ENCODE measurements at places on chromosomes 1 and 21.

DNA sequence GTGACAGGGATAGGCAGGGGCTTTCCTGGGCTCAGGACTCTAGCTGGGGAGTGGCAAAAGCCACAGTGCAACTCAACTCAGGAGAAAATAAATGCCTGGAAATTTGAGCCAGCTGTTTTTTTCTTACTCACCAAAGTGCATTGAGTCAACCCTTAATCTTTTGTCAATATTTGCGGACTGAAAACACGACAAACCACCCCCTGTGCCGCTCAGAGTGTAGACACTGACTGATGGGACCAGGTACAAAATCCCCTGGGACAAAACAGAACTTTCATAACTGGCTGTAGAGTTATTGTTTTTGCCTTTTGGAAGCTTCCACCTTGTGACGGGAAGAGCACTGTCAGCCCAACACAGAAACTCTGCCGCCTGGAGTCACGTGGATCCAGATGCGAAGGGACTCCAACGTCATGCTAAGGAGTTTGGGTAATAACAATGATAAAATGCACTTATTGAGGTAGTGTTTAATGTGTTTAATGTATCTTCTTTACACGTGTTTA is 164.6 kb downstream of the PLPP3 start:
- DNase-seq: no peak

DNA sequence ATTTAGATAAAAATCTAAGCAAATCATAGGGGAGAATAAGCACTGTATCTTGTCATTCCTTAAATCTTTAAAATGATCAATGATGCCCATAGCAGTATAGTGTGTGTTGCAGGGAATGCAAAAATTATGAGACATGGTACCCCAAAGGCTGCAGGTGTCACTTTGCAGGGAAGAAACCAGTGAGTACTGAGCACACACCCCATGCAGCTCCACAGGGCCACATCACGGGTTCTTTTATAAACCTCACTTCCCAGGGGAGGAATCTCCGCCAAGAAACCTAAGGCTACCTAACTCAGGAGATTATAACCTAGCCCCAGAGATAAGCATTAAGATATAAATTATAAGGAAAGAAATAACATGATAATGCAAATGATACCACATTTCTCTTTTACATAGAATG is 115.6 kb downstream of the APP start:
- no peak for DNase-seq

DNA sequence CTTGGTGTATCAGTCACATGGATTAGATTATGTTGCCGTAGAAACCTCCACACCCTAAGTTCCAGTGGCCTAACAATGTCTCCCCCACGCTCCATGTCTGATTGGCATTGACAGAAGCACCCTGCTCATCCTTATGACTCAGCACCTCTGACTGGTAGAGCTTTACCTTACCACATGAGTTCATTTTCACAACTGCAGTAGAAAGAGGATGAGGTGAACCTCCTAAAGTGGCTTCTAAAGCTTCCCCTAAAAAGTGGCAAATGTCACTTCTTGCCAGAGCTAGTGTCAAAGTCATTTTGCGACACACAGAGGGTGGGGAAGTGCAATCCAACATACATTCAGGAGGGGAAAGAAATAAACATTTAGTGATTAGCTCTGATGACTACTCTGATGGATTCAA is 30.6 kb upstream of the LYPD8 start:
- no peak for DNase-seq

- DNase-seq: no peak
These were observed 21.8 kb upstream of the PLEKHO1 start for GRCh38 chr1:150127868-150128267.

DNA sequence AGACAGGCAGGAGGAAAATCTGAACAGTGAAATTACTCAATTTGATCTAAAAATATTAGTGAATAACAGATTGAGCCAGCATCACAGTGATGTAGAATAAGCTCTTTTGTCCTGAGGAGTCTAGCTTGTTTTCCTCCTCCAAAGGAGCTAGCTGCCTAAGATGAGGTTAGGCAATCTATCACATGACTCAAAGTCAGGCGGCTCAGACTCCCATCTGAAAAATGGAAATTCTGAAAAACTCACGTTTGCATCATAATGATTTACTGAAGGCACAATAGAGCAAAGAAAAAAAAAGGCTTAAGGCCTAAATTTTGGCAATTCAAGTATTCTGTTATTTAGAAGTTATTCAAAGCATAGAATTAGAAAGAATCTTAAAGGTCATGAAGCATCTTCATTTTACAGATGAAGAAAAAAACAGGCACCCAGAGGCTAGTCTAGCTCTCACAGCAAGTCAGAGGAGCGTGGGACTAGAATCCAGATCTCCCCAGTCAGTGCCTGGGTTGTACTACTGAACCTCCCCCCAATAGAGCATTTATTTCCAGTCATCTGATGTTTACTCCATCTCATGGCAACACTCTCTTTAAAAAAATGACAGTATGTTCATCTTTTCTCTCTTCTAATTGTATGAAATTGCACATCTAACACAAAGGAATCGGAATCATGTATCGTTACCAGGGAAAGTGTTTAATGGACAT is 62.5 kb upstream of the ATF3 start:
- no peak for DNase-seq

DNA sequence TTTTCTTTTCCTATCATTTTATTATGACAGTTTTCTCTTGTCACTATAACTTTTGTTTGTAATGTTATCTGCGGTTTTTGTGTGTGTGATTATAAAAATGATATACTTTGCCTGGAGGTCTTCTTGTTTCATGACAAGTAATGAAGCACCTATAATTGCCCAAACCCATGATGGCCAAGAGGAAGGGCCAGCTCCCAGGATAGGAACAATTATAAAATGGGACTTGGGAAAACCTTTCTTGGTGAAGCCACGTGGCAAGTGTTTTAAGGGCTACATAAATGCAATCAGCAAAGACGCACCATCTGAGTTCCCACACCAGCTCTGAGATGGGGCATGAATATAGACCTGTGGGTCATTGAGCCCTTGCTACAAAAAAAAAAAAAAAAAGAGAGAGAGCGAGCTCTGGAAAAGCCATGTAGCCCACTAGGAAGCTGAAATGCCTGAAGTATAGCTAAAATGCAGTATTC is 462.6 kb upstream of the RUNX1 start:
- DNase-seq: no peak

GRCh38 chr1:223217781-223218180 is 74.7 kb upstream of the TLR5 start:
- DNase-seq: no peak

- no peak for DNase-seq
These were observed 1.4 kb downstream of the CSRP1 start for GRCh38 chr1:201505503-201505890.

DNA sequence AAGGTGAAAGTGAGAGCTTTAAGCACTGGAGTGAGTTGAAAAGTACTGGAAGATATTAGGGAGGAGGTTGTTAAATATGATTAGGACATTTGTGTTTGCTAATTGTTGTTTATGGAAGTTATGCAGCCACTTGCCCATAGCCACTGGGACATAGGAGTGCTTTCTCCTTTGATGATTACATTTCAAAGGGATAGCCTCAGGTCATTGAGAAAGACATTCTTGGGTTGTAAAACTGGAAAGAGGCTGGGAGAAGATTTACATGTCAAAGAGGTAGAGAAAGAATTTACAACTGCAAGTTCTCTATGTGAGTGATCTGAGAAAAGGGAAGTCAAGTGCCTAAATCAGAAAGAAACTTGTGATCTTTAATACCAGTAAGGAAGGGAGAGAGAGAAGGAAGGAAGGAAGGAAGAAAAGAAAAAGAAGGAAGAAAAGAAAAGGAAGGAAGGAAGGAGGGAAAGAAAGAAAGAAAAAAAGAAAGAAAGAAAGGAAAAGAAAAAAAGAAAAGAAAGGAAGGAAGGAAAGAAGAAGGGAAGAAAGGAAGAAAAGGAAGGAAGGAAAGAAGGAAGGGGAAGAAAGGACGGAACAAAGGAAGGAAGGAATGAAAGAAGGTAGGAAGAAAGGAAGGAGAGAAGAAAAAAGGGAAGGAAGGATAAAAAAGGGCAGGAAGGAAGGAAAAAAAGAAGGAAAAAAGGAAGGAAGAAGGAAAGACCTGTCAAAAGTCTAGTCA is 284.6 kb upstream of the DPYD start:
- no peak for DNase-seq

- no peak for DNase-seq
These were observed 45.1 kb downstream of the SLC2A1 start for GRCh38 chr1:42913426-42914091.

DNA sequence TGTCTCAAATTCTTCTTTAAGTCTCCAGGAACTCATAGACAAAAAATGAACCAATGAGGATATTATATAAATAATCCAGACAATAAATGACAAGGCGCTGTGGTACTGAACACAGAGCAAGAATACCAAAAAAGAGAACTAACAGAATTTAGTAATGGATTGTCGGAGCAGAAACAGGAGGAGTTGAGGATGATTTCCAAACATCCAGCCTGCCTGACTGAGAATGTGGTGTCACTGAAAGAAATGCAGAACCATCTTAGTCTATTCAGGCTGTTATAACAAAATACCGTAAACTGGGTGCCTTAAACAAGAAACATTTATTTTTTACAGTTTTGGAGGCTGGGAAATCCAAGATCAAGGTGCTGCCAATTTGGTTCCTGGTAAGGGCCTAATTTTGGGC is 79.7 kb downstream of the RGS2 start:
- DNase-seq: no peak

Data from lower lobe of right lung (tissue), 2 donors.